HCT116 (cell line): ENCODE measurements at places on chromosomes 7 and 10.

DNA sequence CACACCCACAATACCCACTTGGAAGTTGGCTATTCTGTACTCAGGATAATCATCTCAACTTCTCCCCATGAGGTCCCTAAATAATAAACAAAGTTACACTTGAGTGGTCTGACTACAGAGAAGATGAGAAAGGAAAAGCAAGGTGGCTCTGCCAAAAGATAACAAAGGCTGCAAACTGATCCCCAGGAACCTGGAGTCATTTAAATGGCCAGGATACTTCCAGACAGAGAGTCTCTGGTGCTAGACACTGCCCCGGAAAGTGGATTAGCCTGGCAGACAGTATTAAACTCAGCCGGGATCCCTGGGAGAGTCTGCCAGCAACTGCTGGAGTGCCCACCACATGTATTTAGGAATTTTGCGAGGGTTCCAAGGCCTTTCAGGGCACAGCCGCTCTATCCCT, 93.7 kb downstream of the DGKI start:
- DNase-seq: no peak

- no peak for DNase-seq
Observed at GRCh38 chr7:17632384-17632783, 307.9 kb downstream of the SNX13 start.

DNA sequence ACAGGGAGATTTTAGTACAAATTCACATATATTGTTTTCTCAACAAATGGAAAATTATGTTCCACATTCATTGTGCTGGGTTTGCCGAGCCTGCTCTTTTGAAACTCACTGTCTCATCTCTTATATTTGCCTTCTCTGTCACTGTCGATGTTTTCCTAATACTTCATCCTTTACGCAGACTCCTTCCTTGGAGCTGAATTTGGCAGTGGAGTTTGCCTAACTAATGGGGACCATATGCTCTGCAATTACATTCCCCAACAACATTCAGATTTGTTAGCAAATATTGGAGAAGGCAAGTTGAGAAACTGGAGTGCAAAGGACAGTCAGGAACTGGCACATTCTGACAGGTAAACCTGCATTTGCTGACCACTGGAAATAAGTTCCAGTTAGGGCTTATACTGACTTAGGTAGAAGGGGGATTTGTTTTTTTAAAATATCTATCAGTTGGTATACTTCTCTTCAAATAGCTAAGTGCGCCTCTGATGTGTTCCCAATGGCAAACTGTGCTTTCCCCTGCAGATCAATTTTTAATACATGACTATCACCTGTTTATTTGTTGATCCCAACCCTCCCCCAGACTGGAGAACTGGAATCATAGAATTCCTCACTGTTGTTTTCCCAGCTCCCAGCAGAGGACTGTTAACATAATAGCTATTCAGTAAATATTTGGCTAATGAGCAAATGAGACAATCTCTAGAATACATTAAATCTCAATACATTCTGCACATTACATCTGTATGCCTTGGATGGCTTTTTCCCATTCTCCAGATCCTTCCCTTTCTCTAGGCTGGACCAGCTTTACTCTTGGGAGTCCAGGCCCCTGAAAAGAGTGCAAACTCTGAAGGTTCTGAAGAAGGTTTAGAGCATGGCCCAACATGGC, 769.3 kb downstream of the KCNMA1 start:
- no peak for DNase-seq

GRCh38 chr7:137943132-137943551, 58.7 kb downstream of the CREB3L2 start:
- DNase-seq: no peak

GRCh38 chr7:81501220-81501619, 268.6 kb downstream of the HGF start:
- peak; percentile 13 for DNase-seq

GRCh38 chr7:98354052-98354451, 46.8 kb downstream of the BAIAP2L1 start:
- DNase-seq: no peak

- DNase-seq: no peak
Observed at GRCh38 chr10:10579709-10580108, 438.0 kb upstream of the CELF2 start.
